GM12892 (cell line): ENCODE measurements at places on chromosomes 16 and 17.
A peak's percentile ranks its signal among the peaks of the same experiment; 100 is the strongest.

- DNase-seq = no peak
These were observed 36.6 kb upstream of the SMURF2 start for GRCh38 chr17:64698725-64699124.

DNA sequence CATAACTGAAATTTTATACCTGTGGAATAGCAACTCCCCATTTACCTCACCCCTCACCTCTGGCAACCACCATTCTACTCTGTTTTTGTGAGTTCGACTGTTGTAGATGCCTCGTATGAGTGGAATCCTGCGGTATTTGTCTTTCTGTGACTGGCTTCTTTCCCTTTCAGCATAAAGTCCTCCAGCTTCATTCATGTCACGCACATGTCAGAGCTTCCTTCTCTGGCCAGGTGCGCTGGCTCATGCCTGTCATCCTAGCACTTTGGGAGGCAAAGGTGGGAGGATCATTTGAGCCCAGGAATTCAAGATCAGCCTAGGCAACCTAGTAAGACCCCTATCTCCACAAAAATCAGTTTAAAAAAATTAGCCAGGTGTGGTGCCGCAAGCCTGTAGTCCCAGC, 278.4 kb downstream of the PARN start:
- DNase-seq = no peak

GRCh38 chr17:50634915-50635731, 442 bp downstream of the ABCC3 start:
- DNase-seq = no peak

DNA sequence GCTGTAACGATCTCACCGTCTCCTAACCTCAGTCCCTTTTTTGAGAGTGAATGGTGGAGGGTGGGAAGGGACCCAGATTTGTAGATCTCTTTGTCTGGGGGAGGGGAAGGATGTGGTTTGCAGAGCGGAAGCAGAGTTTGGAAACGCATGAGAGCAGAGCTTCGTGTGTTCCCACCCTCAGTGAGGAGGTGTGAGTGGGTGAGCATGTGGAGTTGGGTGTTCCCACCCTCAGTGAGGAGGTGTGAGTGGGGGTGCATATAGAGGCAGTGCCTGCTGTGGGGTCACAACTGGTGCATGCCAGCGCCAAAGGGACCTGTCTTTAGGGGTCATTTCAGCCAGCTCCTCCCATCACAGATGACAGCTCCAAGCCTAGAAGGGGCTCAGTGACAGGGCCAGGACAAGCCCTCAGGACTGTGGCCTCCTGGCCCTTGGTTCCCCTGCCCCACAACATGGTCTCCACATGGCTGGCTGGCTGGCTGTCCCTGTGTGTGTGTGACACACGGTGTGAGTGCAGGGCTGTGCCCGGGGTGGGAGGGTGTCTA, 1.8 kb upstream of the CISD3 start:
- no peak for DNase-seq

GRCh38 chr17:33028778-33029177, 37.1 kb downstream of the SPACA3 start:
- no peak for DNase-seq

GRCh38 chr16:82535764-82536163, 91.0 kb upstream of the CDH13 start:
- DNase-seq = no peak

GRCh38 chr17:40563220-40564052, 1.8 kb downstream of the CCR7 start:
- no peak for DNase-seq

DNA sequence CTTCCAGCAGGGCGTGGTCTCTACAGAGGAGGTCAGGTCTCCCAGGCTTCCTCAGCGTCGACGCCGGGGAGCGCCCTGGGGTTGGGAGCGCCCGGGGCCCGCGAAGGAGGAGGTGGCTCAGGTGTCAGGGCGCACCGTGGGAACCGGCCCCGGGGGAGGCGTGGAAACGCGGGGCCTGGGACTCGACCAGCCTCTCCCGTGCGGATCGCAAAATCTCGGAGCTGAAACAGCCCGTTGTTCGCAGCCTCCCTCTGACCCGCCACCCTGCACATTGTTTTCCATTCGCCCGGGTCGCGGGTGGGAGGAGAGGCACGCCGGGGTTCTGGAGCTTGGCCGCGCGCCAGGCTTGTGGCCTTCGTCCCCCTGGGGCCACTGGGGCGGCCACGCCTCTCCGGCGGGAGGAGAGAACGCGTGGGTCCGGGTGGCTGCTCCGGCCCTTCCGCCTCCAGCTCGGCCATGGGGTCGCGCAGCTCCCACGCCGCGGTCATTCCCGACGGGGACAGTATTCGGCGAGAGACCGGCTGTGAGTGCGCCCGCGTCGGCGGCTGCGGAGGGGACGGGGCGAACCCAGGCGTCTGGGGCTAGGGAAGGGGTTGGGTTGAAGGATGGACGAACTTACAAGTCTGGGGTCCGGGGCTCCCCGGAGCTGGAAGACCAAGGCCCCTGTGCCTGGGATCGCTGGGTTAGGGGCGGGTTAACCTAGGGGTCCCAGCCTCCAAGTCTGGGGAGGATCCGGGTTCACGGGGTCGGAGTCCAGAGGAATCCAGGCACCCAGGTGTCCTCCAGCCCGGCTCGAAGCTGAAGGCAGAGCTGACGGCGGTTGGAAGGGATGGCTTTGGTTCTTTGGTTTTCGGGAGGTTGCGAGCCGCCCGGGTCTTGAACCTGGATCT, at the start of gene CHP2:
CHP2 (plus strand) TSS at position 433 of the 890 bp plus-strand sequence; CDS start at position 457, 24 bp downstream.
- no peak for DNase-seq

DNA sequence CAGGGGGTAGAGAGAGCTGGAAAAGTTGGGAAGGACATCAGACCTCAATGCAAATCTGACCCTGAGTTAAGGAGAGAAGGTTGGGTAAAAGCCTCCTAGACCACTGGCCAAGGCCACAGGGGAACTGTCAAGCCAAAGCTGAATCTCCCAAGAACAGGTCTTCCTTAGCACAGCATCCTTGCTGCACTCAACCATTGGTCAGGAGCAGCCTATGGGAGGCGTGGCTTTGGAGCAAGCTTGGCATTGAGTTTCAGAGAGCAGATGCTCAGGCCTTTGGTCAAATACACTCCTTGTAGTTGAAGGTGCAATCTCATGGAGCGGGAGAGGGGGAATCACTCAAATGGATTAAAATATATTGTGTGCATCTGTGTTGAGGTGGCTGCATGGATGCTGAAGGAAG, 21.8 kb downstream of the SOX9 start:
- no peak for DNase-seq

DNA sequence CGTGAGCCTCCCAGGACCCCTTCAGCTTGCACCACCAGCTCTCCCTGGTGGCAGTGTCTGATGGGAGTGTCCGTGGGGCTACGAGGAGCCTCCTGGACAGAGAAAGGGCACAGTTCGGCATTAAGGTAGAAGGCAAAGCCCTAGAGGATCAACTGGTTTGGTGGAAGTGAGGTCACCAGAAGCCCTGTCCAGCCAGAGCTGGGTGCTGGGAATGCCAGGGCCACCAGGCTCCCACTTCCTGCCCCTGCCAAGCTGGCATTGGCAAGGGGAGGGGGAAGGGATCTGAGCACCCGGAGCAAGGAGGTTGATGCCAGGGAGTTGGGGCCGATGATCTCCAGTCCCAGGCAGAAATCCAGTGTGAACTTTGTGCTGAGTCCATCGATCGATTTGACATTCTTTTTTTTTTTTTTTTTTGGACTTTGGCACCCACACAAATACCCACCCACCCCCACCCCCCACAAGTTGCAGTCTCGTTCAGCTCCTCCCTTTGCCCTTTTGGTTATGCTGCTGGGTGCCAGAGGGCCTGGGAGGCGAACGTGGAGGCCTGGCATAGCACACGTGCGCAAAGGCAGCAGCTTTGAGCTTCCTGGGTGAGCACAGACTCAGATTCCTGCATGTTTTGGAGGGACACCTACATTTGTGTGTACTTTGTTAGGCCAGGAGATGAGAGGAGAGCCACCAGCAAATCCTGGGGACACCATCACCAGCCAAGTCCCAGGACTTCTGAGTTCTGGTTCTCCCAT, 2.1 kb downstream of the NHERF1 start:
- no peak for DNase-seq

DNA sequence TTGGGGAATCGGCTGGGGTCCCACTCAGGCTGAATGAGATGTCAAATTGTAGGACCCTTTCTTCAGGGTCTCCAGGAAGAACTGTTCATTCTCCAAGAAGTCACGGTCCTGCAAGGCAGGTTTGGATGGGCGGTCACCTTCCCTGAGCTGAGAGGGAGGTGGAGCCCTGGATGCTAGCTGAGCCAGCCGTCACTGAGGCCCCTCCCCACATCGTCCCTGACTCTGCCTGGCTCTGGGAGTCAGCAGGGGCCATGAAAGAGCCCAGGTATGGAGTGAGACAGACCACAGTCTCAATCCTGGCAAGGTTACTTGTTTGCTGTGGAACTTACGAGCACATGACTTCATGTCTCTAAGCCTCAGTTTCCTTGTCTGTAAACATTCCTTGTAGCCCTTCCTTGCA, 6.0 kb upstream of the MRPL38 start:
- DNase-seq = no peak

- no peak for DNase-seq
These were observed 16.6 kb upstream of the CYB5B start for GRCh38 chr16:69407702-69408323.

GRCh38 chr16:47140686-47141085, 3.1 kb downstream of the NETO2 start:
- DNase-seq = no peak

- no peak for DNase-seq
These were observed 34.1 kb downstream of the HELZ start for GRCh38 chr17:67210915-67211314.

GRCh38 chr17:5044630-5045029, 9.4 kb upstream of the SLC52A1 start:
- DNase-seq = no peak

- DNase-seq = no peak
These were observed 296.8 kb downstream of the GRIN2A start for GRCh38 chr16:9885467-9885866.

DNA sequence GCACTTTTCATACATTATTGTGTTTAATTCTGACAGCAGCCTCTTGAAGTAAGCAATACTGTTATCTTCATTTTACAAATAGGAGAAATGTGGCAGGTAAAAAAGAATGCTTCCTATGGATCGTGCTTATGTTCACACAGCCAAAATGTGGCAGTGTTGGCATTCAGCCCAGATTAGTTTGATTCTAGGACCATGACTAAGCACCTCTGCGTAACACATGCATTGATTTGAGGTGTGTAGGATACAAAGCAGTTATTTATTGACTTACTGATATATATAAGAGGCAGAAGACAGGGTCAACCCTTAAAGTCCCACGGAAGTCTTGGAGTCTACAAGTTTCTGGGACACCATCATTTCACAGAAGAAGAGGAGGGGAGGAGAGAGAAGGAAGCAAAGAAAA, 1144.4 kb upstream of the GOT2 start:
- DNase-seq = no peak

DNA sequence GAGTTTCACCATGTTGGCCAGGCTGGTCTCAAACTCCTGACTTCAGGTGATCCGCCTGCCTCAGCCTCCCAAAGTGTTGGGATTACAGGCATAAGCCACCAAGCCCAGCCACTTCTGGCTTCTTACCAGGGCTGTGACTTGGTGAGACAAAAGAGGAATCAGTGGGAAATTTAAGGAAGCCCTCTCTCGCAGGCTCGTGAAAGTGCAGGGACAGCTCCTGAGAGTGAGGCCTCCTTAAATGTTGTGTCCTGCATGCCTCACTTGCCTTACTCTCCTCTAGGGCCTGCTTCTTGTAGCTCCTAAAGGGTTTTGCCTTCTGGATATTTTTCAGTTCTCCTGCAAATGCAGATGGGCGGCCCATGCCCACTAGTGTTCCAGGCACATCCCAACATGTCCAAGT, 5.2 kb downstream of the AHSP start:
- no peak for DNase-seq

DNA sequence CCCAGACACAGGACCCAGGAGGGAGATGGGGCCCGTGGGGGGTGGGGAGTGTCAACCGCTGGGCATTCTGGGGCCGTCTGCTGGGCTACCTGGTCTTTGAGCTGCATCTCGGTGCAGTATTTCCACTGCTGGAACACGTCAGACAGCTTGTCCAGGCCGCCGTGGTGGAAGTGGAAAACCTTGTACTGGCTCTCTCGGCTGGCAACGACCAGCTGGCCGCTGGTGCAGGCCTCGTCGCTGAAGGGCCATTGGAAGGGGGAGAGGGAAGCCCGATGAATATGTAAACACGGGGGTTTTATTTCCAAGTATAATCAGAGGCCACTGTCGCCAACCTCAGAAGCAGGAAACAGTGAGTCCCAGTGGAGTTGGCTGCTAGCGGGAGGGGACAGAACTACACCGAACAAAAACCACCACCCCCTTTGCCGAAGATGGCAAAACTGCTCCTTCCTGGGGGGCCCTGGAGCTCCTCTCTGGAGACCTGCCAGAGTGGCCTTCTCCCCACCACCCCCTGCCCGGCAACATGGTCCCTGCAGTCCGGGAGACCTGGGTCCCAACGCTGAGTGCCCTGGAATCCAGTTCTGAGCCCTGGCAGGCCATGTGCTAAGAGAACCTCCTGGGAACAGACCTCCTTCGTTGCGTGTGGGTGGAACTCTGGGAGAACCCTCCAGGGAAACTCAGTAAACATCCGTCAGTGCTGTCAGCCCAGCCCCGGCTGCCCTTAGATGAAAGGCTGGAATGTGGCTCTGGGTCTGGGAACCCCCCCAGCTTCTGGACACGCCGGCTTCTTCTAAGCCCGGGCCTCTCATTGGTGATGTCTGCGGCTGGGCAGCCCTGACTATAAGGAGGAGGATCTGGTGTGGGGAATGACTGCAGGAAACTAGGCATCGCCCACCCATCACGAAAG, 84.1 kb downstream of the TBC1D16 start:
- peak; percentile 13 for DNase-seq

- DNase-seq = no peak
These were observed 17.5 kb downstream of the MARCHF10 start for GRCh38 chr17:62790564-62790986.

GRCh38 chr16:48535831-48536613, 74.0 kb downstream of the N4BP1 start:
- peak; percentile 51 for DNase-seq

DNA sequence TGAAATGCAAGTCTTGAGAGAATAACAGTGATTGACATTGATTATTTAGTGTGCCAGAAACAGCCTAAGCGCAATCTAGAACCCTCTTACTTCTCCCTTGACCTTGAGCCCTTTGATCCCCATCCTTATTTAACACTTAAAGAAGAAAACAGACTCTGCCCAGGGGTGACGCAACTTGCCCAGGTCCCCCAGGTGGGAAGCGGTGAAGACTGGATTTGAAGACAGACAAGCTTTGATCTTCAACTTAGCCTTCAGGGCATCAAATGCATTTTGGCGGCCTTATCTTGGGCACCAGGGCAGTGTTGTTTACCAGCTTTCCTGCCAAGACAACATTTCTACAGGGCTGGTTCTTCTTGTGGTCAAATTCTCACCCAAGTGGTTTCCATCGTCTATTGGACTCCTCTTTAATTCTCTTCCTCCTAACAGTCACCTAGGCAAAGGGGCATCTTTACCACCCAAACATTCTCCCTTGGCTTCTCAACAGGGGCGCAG, 8.9 kb upstream of the CIITA start:
- DNase-seq = no peak

GRCh38 chr16:14502932-14503741, 126.9 kb downstream of the PARN start:
- DNase-seq = no peak

- no peak for DNase-seq
These were observed 17.2 kb downstream of the TXNDC11 start for GRCh38 chr16:11725457-11725856.
